ENCODE measurements at places on chromosomes 12 and 14.

DNA sequence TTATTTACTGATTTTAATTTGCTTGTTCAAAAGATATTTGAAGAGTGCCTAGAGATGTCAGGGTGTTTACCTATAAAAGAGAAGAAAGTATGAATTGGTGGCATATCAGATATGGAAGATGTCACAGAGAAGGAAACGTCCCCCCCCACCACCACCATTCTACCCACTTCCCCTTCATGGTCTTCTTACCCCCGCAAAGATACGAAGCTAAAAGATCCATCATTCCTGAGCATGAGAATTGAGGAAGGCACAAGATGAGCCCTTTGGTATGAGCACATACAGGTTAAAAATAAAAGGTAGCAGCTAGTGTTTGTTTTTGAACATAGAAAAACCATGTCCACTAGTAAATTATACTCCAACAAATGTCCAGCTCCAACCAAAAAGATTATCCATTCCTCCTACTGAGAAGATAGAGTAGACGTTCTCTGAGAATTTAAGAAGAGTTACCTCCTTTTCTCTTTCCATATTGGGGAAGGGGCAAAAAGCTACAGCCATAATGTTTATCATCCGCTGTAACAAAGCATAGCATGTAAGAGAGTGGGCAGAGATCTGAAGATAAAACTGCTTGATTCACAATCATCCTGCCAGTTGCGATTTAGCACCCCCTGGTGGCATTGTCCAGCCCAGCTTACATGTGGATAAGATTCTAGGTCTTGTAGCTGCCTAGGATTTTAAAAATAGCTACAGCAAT is 29.1 kb downstream of the NFYB start:
- peak; percentile 89 for DNase-seq

- DNase-seq: no peak
Observed at GRCh38 chr14:56808383-56809269, 1.7 kb downstream of the OTX2 start.

- DNase-seq: no peak
Observed at GRCh38 chr12:108756421-108756820, 25.1 kb upstream of the CORO1C start.

GRCh38 chr12:44848703-44849085 is 27.4 kb downstream of the NELL2 start:
- no peak for DNase-seq

GRCh38 chr12:11130999-11131398 is 3.4 kb downstream of the TAS2R30 start:
- DNase-seq: no peak

DNA sequence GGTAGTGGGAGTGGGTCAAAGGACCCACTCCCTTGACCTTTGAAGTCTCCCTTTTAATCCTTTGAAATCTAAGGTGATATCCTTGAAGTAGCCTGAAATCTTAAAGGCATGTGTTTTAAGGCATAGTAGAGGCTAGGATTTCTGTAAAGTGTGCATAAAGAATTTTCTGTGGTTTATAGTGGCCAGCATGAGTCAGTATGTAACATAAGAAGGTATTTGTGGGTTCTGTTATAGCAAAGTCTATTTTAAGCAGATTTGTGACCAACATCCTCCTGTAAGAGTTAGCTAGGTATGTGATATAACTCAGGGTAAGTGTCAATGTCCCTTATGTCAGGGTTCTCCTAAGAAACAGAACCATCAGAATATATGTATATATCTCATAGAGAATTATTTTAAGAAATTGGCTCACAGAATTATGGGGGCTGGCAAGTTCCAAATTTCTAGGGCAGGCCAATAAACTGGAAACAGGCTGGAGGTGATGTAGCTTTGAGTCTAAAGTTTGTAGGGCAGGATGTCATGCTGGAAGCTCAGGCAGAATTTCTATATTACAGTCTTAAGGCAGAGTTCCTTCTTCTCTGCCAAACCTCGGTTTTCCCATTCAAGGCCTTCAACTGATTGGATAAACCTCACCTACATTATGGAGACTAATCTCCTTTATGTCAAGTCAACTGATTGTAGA is 18.7 kb upstream of the EPYC start:
- no peak for DNase-seq

DNA sequence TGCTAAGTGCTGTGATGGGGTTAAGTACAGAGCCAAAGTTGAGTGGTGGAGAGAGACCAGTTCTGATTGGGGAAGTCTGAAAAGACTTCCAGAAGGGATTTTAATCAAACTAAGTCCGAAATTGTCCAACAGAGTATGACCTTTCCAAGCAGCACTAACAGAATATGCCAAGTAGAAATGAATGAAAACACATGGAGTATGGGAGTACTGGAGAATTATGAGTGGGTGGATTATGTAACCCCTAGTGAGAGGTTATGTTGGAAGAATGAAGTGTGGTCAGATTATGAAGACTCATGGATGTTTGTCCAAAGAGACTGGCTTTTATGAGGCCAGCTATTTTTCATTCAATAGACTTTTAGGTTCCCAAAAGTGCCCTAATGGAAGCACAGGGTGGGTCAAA is 94.0 kb upstream of the PLEKHA5 start:
- no peak for DNase-seq

- DNase-seq: no peak
Observed at GRCh38 chr12:697481-697880, 34.2 kb upstream of the NINJ2 start.

Measured in stimulated activated CD4-positive, alpha-beta T cell treated with anti-CD3 and anti-CD28 coated beads, Interleukin-4, amount 100 ng/mL, for 48 hours (primary cell).